CD8-positive, alpha-beta memory T cell (primary cell): ENCODE measurements at places on chromosomes 6 and 20.

DNA sequence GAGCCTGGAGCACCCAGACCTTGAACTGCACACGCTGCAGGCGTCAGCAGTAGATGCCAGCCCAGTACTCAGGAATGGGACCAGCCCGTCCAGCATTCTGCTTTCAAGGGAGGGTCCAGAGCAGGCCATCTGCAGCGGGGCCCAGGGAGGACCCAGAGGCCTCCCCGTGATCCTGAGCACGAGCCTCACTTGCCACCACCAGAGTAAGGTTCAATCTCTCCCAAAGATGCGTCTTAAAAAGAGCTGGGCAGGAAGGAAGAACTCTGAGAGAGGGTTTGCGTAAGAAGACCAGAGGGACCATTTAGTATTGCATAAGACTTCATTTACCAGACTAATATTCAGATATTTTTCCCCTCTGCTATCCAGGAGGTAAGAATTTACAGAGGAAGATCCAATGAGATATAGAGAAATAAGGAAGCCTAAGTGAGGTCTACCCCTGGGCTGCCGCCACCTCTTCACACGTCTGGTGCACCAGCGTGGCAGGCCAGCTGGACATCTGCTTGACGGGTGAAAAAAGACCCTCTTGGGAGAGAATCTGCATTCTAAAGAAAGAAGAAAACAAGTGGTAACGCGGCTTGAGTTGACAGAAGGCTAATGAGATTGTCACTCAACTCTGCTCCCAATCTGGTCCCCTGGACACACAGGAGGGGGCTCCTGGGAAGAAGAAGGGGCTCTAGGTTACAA, 107.3 kb downstream of the PRND start:
- DNase-seq = no peak

GRCh38 chr6:15500901-15501825, 161.7 kb downstream of the DTNBP1 start:
- DNase-seq = no peak

DNA sequence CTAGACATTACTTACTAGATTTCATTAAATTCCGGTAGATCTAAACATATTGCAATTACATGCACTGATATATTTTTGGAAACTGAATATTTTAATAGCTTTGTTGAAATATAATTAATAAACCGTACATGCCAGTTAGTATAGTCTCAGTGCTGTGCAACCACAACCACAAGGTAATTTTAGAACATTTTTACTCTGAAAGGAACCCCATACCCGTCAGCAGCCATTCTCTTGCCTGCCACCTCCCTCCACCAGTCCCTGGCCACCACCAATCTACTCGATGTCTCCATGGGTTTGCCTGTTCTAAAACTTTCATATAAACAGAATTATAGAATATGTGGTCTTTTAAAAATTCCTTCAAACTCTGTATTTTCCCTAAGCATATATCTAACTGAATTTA, 293.9 kb downstream of the THBS2 start:
- no peak for DNase-seq

DNA sequence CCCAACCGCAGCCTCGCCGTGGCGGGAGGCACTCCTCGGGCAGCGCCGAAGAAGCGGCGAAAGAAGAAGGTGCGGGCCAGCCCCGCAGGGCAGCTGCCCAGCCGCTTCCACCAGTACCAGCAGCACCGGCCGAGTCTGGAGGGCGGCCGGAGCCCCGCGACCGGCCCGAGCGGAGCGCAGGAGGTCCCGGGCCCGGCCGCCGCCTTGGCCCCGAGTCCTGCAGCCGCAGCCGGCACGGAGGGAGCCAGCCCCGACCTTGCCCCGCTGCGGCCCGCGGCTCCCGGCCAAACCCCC, 525 bp downstream of the PNRC1 start:
- DNase-seq = no peak

DNA sequence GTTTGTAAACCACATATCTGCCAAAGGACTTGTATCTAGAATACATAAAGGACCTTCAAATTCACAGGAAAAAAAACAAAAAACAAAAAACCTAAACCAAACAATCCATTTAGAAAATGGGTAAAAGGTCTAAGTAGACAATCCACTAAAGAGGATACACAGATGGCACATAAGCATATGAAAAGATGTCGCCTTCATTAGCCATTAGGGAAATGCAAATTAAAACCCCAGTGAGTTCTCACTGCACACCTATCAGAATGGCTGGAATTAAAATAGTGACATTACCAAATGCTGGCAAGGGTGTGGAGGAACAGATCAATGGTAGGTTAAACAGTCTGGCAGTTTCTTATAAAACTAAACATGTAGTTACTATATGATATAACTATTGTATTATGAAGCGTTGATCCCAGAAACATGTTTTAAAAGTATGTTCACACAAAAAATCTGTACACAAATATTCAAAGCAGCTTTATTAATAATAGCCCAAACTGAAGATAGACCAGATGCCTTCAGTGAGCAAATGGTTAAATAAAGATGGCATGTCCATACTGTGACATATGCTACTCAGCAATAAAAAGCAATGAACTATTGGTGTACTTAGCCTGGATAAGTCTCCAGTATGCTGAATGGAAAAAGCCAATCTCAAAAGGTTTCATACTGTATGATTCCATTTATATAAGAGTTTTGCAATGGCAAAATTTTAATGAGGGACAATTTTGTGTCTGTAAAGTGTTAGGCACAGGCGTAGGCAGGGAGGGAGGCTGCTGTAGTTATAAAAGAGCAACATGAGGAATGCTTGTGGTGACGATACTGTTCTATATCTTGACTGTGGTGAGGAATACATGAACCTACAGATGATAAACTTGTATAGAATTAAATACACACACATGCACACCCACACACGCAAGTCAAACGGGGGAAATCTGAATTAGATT, 43.9 kb downstream of the PLCB1 start:
- DNase-seq = no peak

DNA sequence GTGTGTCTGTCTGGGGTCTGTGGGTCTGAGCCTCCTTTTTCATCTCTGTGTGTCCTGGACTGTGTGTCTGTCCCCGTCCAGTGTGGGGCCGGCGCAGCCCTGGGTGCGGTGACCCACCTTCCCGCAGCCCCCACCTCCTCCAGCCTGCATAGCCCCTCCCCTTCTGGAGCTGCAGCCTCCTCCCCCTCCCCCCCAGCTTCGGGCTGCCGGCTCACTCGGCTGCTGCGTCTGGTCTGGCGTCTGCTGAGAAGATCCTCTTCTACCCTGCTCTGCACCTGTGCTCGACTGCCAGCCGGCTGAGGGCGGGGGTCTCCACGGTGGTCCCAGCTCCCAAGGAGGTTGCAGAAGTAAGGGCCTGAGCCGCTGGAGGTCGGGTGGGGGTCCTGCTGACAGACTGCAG, 7.6 kb upstream of the LKAAEAR1 start:
- no peak for DNase-seq

DNA sequence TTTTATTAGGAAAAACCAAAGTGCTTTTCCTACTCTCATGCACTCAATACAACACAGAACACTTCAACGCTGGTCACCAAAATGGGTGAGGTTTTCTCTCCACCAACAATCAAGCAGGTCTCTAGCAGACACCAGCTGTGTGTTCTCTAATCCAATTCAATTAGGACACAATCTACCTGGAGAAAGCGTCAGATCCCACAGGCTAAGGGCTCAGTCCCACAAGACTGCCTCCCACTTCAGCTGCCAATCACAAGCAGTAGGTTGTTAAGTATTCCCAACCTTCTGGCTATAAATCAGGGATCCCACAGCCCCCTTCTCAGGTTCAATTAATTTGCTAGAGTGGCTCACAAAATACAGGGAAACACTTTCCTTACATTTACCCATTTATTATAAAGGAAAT, 47.7 kb downstream of the STMND1 start:
- DNase-seq = no peak

DNA sequence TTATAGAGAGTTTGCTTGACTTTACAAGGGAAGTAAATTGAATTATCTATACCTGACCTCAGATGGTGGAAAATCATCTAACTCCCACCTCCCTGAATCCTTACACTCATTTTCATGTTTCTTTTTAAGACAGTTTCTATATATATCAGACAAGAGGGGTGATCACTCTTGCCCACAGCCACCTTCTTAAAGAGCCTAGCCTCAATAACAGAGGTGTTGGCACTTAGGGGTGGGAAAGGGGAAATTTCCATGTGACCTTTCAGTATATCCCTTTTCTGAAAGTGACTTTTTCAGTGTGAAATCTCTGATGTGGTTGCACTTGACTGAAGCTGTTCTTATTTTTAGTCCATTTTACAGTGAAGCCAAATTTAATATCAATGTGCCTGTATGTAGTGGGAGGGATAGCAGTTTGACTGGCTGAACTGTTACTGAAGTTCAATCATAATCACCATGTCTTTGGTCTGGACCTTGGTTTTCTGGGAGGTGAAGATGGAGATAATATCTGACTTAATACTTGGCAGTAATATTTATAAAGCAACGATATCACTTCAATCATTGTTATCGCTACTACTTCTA, 141.3 kb downstream of the MAP3K7 start:
- DNase-seq = no peak

DNA sequence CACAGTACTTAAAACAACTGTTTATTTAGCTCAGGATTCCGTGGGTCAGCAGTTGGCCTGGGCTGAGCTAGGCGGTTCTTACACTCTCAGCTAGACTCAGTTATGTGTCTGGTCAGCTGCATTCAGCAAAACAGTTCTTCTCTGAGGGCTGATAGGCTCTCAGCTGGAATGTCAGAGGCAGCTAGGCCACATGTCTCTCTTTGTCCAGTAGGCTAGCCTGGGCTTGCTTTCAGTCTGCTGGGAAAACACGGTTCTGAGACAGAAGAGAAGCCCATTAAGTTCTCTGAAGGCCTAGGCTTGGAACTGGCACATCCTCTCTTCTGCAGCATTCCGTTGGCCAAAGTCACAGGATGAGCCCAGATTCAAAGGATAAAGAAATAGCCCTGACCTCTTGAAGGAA, 65.6 kb downstream of the TULP4 start:
- DNase-seq = no peak

GRCh38 chr20:32527052-32527446, 58.1 kb downstream of the NOL4L start:
- DNase-seq = no peak

- DNase-seq = no peak
These were observed 447 bp downstream of the MCM3 start for GRCh38 chr6:52284131-52284459.

GRCh38 chr6:7543789-7544424, 2.4 kb downstream of the DSP start:
- no peak for DNase-seq

GRCh38 chr6:111113336-111114086, 26.2 kb downstream of the SLC16A10 start:
- no peak for DNase-seq
